ENCODE measurements at places on chromosomes 4 and X. TPM values are rescaled to one million over a fixed set of nuclear protein-coding genes. Genes with fewer than 3 reads are reported as not detected.

ZNF595 gene
- 10.2 TPM for polyA plus RNA-seq

ZNF157 gene
- 0.30 TPM for polyA plus RNA-seq

ANOS1 gene
- polyA plus RNA-seq, result 3.4 TPM

LDB2 gene
- 9.2 TPM for polyA plus RNA-seq

ADAM29 gene
- polyA plus RNA-seq, result 0.05 TPM

PDGFRA gene
- 9.2 TPM for polyA plus RNA-seq

MAGEB6B gene
- not detected for polyA plus RNA-seq

DNA sequence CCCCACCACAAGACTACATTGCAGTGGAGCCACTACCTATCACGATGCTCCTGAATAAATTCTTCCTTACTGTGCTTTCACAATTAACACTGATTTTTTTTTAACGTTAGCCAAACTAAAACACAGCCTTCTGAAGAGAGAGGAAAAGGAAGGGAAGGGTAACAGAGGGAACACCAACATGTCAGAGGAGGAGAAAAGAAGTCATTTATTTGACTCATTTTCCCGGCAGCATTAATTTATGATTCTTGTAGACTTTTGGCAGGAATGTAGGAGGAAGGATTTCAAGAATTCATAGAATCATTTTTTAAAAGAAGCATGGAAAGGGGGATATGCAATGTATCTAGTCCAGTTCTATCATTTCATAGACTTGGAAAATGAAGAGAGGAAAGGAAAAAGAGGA is 74.3 kb upstream of the IQCM start:
- no peak for DNase-seq

DNA sequence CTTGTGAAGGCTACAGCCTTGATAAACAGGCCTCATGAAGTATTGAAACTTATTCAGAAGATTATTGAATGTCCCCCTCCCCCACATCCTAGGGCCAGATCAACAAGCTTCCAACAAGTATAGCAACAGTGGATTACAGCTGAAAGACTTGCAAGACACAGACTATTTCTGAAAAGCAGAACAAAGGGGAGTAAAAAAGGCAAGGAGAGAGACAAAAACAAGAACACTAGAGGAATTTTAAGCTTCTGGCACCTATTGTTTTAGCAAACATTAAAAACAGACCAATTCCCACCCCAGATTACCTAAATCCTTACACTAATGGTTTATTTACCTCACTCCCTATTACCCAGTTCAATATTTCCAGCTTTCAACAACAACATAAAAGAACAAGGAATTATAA is 446.3 kb upstream of the FSTL5 start:
- DNase-seq, result no peak

DNA sequence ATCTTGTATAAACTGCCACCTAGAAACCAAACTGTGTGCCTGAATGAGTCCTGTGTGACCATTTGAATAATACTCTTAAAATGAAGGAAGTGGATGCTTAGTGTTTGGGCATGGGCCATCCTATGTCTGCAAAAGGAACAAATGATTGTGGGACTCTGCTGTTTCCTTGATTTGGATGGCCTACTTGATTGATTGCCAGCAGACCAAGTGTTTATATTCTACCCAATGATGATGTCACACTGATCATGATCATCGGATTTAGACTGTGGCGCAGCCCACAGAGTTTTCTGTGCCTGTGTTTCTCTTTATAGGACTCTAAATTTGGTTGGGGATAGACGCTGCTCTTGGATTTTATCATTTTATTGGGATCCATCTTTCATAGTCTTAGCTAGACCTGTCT is 4.4 kb downstream of the SEPTIN11 start:
- DNase-seq, result no peak

GRCh38 chrX:45972636-45973035 is 572.6 kb downstream of the ZNF674 start:
- DNase-seq, result no peak

DNA sequence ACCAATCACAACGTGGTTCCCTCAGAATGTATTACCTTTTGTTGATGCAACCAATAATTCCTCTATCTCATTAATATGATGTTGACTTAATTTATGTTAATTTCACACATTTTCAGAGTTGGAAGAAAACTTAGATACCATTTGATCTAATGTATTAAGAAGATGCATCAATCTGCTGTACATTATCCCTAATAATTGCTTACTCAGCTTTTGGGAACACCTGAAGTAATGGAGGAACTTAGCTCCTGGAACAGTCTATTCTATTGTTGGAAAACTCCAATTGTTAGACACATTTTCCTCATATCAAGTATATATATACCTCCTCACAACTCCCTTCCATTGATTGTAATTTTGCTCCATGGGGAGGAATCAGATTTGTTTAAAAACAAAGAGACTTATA is 38.9 kb downstream of the ZDHHC15 start:
- DNase-seq, result no peak

DNA sequence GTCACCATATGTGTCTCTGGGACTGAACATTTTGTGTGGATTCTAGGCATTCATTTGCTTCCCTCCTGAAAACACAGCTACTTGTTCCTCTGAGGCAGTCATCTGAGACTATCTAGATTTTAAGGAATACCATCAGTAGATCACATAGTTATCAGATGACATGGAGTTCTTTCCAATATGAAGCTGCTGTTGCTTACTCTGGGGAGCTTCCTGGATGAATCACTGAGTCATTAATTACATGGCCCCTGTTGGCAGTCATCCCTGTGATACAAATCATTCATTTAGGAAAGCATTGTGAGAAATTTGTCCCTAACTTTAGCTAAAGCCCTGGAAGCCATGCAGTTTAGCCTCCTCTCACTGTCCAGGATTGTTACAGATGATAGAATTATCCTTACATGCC is 98.2 kb upstream of the ARSJ start:
- DNase-seq, result no peak

DNA sequence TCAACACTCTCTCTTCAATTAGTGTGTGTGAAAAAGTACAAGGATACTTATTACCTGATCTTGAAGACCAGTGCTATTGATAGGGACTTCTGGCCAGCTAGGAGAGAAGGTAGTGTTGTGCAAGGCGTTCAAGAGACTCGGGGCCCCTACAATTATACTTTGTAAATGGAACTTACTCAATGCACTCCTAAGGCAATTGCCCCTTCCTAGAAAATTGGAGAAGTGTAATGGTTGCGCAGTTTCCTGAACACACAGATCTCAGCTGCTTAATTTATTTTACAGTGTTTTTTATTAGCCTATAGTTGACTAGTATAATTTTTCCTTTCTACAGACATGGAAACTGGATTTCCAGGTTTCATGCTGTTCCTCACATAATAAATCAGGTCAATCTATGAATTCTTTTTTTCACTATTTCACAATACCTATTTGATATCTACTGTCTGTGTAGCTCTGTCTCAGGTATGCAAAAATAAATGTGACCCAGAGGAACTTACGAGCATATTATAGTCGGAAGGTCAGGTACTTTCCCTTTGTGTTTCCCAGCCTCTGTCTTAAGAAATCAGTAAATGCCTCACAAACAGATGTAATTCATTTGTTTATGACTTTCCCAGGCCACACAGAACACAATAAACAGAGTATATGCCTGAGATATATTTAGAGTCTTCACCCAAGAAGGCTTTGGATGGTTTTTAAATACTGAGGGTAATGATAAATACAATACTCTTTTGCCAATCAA is 89.1 kb upstream of the TET2 start:
- DNase-seq, result no peak

DNA sequence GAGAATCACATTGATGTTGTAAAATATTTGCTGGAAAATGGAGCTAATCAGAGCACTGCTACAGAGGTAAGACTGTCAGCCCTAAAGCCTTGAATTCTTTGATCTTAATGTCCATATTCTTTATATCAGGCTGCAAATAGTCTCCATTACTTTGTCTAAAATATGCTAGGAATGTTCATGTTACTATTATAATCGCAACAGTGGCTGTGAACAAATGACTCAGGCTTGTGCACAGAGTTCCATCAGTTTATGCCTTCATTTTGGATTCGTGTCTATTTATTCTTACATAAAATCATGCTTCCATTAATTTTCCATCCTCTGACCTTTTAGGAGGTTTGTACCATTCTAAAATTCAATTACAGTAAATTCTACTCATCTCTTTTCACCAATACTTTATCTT is 182.7 kb downstream of the ANK2 start:
- no peak for DNase-seq

- DNase-seq, result no peak
Measured at GRCh38 chrX:11259437-11259836, 33.8 kb upstream of the AMELX start.

DNA sequence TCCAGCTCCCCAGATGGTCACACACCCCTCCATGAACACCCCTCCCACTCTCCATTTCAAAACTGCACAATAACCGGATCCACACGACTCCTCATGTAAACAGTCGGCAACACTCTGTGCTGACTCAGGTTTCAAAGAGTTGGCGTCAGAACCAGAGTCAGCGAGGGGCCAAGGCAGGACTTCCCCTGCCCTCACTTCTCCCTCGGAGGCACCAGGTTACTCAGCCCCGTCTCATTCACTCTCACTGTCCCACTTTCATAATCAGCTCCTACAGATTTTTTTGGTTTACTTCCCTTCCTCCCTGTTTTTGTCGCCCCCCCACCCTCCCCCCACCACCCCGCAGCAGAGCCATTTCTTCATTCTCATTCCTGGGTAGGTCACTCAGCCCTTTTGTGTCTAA is 2.7 kb upstream of the TIMP1 start:
- DNase-seq, result no peak

DNA sequence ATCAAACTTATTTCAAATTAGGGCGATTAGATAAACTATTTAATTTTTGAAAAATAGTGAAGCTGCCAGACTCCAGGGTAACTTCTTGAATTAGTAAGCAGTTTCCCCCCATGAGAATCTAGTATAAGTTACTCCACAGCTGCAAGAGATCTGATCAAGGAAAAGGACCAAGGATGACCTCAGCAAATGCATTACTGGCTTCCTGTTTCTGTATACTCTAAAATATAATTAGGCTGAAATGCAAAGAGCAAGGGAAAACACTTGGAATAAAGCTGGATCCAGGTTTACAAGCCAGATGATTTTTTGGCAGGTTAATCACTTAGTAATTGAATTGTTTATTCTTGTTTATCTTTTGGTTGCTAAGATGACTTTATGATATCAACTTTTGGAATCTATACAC is 13.4 kb upstream of the P2RY10 start:
- DNase-seq, result no peak

GRCh38 chrX:99353412-99353811 is 1056.7 kb downstream of the PCDH19 start:
- no peak for DNase-seq

GRCh38 chrX:87160435-87161010 is 357.1 kb upstream of the KLHL4 start:
- DNase-seq, result no peak

DNA sequence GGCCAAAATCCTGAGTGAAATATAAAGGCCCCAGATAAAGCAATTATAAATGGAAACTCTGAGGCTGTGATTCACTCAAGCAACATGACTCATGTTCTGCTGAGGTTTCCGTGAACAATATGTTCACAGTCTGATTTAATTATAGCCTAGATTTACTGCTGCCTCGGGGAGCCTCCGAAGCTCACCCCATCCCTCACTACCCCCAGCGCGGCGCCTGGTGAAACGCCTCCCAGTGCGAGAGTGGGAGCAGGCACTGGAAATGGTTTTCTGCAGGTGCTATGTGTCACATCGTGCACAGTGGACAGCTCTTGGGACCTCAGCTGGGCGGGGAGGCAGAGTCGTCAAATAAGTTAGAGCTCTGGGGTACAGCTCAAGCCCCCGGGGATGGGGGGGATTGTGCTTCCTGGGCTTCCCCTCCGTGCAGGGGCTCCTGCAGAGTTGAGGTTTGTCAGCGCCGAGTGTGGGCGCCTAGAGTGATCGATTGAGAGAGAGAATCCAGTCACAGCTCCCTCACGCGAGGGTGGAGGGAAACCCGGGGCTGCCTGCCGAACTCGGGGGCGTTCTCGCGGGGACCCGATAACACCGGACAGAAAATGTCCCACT is 110.6 kb downstream of the PHKA2 start:
- DNase-seq, result no peak

DNA sequence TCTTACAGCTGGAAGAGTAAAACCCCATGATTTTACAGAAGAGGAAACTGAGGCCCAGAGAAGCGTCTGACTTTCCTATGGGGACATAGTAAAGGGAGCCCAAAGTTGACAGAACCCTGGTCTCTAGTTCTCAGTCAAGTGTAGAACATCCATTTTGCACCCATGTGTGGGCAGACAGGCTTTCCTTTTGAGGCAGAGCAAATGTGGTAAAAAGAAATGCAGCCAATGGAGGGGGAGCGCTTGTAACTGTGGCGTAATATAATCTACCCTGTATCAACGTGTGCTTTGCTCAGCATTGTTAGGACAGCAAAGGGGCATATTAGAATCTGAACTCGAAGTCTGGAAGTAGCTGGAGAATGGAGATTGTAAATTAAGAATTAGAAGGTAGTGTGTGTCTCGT is 8.8 kb downstream of the MAMLD1 start:
- no peak for DNase-seq

DNA sequence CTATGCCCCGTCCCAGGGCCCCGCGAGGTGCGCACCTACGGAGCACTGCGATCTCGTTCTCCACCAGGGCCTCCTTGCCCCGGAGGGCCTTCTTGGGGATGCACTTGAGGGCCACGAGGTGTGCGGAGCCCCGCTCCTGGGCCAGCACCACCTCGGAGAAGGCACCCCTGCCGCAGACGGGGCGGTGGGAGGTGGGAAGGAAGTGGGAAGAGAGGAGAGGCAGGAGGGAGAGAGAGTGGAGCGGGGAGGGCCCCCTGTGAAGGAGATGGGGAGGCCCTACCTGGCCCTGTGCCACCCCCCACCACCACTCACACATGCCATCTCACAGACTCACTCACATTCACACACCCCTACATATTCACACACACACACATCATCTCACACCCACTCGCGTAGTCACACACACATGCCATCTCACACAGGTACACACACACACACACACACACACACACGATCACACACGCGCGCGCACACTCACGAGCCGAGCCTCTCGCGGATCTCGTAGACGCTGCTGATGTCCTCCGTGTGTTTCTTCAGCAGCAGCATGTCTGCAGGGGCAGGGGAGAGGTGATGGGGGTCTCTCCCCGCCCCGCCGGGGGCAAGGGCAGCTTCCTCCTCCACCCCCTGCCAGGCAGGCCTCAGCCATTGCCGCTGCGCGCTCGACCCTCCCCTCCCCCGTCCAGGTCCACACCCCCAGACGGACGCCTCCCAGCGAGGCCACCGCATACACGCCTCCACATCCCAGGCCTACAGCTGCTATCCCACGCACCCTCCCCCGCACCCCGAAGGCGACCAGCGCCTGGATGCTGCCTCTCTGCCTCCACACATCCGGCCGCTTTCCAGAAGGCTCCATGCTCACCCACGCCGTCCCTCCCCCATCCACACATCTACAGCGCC is 834 bp downstream of the PNCK start:
- no peak for DNase-seq
